IMR-90 (cell line): ENCODE measurements at places on chromosomes 7 and 10.
A peak's percentile ranks its signal among the peaks of the same experiment; 100 is the strongest.

- no peak for DNase-seq
Measured at GRCh38 chr7:6530626-6531491, 20.4 kb downstream of the GRID2IP start.

GRCh38 chr10:13234172-13234571 lies at the start of gene UCMA:
Gene UCMA (minus strand): TSS chr10:13234374. CDS start chr10:13234258, 116 bp downstream.
- no peak for DNase-seq

DNA sequence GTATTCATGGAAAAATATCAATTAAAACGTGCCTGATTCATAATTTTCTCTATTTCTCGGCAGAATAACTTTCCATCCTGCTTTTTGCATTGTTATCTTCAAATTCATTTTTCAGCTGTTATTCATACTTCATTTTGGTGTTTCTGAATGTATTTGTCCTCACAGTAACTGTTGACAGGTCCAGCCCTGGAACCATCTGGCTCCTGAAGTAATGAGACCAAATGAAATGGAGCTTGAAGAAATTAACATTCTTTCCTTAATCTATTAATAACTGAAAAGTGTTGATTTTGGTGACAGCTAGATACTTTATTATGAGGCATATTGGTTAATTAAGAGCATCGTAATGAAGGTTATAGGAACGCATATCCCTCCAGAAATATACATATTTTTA lies 257.0 kb upstream of the MINDY3 start:
- no peak for DNase-seq

GRCh38 chr7:108001764-108002725 lies 916 bp downstream of the LAMB1 start:
- peak; percentile 41 for DNase-seq

GRCh38 chr10:63227207-63227895 lies 94.2 kb downstream of the NRBF2 start:
- DNase-seq = no peak

DNA sequence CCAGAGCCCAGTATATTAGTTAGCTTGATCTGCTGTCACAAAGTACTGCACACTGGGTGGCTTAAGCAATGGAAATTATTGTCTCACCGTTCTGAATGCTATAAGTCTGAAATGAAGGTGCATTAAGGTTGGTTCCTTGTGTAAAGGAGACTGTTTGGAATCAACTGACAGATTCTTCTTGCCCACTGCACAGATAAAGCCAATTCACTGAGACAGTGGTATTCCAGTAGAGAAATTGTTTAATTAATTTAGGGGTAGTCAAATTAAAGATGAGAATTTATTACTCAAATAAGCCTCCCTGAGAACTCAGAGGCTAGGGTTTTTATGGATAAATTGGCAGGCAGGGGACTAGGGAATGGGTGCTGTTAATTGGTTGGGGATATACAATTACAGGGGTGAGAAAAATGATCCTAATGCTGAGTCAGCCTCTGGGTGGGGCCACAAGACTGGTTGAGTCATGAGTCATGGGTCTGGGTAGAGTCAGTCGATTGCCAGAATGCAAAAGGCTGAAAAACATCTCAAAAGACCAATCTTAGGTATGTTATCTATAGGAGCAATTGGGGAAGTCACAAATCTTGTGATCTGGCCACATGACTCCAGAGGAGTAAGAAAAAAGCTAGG lies 23.5 kb upstream of the SAMD9L start:
- DNase-seq = no peak

GRCh38 chr10:68082872-68083271 lies 7.8 kb upstream of the HERC4 start:
- peak; percentile 67 for DNase-seq

DNA sequence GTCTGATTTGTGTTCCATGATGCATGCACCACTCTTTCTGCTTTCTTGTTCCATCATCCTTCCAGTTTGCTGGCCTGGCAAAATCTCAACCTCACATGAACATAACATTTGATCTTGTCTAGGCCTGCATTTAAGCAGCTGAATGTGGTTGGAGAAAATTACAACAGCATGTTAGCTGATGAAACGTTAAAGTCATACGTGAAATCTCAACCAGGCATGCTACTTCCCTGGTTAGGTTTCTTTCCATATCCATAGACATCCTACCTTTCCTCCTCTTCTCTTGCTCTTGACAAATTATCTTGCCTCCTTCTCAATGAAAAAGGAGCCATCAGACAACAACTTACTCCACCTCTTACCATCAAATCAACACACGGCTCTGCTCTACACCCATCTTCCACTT lies 153.6 kb downstream of the C1GALT1 start:
- DNase-seq = no peak

GRCh38 chr7:45342236-45342635 lies 184.6 kb downstream of the RAMP3 start:
- no peak for DNase-seq

- no peak for DNase-seq
Measured at GRCh38 chr7:99621271-99621670, 4.5 kb downstream of the ZSCAN25 start.

DNA sequence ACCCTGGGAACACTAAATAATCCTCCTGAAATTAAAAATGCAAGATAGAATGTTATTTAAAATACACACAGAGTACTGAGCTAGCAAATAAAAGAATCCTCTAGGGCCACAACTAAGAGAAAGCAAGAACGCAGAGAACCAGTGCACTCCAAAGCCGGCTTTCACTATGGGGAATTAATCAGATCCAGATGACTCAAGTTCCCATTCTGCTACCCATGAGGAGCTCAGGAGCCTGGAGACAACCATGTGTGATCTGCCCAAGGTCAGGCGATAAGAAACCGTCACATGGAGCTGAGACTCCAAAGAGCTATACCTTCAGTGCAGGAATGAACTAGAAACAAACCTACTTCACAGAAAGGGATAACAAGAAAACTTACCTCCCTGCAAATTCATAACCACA lies 19.5 kb upstream of the CYREN start:
- no peak for DNase-seq

GRCh38 chr7:49527182-49527581 lies 246.3 kb upstream of the VWC2 start:
- no peak for DNase-seq

GRCh38 chr7:20350996-20351692 lies 20.4 kb downstream of the ITGB8 start:
- no peak for DNase-seq

DNA sequence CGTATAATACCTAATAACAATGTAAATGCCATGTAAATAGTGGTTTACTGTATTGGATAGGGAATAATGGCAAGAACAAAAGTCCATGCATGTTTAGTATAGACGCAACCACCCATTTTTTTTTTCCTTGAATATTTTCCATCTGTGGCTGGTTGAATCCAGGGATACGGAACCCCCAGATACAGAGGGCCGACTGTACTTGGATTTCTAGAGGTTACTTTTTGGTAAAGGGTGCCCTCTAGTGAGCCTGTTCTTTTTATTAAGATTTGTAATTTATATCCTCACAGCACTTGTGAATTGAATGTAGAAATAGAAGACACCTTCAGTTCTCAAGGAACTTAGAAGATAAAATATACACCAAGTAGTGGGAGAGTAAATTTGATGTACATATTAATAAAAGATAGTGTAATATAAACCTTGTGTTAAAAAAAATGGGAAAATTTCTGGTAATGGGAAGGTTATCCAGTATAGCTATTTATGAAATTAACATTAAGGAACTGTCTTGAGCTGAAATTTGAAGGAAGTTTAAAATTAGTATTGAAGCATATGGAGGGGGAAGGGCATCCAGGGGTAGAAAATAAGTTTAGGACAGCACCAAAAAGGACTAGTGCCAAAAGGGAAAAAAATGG lies 32.0 kb downstream of the EXOC6 start:
- peak; percentile 63 for DNase-seq

DNA sequence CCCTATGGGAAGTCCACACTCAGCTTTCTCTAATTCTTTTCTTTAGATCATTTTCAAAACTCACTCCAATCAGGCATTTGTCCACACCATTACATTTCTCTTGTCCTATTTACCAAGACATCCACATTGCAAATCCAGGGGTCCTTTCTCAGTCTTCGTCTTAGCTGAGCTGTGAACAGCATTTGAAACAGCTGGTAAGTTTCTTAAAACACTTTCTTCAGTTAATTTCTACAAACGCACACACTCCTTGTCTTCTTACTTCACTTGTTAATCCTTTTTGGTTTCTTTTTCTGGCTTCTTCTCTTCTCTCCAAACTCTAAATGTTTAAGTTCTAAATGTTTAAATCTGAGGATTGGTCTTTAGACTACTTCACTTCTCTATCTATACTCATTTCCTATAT lies 769.3 kb downstream of the PHTF2 start:
- no peak for DNase-seq

- no peak for DNase-seq
Measured at GRCh38 chr10:28558186-28558585, 25.3 kb downstream of the WAC start.
